ENCODE measurements at places on chromosomes 6 and 20.

DNA sequence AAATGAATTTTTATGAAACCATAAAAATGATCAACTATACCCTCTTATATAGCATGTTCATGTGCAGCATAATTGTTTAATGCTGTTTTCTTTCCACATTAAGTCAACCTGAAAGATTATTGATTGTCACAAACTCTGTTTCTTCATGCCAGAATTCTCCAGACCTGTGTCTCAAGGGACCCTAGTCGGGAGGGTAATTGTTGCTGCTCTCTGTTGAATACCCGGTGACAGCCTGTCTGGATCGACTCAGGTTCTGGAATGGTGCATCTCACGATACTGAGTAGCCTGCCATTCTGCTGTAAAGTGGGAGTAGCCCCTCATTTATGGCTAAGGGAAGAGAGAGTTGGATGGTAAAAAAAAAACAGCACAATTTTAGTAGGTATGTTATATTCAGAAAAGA is 449.9 kb upstream of the SOX4 start:
- no peak for DNase-seq

GRCh38 chr6:20732896-20733295 is 198.6 kb downstream of the CDKAL1 start:
- DNase-seq, result no peak

GRCh38 chr6:137122612-137123011 is 50.8 kb downstream of the IL22RA2 start:
- no peak for DNase-seq

GRCh38 chr6:158531566-158531965 is 28.3 kb upstream of the TMEM181 start:
- DNase-seq, result no peak

DNA sequence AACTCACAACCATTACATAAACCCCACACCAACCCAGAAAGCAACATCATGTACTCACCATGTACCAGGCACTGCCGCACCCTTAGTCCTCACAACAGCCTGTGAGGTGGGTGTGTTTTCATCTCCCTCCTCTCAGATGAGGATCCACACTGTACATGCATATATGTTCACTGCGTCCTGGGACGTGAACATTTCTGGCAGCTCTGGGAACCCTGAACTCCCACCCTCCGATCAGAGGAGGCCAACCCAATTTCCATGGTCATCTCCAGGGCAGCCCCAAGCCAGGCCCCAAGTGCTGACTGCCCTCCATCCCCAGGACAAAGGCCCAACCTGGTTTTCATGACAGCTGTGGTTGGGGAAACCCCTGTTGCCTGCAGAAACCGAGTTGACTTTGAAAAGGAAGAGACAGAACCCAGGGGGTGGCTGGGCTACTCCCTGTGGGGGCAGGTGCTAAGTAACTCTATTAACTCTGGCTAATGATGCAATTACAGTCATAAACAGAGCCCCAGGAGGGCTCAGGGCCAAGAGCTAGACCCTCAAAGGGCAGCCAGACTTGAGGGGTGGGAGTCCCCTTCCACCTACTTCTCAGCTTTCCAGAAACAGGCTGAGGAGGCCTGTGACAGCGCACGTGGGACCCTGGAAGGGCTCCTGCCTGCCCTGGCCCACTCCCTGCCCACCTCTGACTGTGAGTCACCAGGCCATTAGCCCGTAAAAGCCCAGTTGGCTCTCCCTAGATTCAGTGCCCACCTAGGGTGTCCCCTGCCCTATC is 2.6 kb downstream of the TFEB start:
- DNase-seq, result peak; percentile 57

DNA sequence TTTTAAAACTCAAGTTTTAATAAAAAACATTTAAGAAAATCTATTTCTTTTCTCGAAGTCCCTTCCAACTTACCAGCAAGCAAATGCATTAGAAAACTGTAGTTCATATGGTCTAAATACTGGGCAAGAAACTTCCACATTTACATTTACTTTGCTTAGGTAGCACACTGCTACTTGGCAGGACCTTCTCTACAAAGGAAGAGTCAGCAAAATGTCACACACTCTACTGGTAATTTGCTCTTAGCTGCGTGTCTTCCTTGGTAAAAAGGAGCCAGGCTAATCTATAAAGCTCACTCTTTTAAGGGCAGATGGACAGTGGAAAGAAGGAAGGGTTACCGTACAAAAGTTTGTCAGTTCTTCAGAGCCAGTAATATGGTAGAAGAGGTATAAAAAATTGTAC is 45.7 kb downstream of the MAP3K7 start:
- DNase-seq, result no peak

GRCh38 chr6:44133981-44134711 is 6.8 kb downstream of the TMEM63B start:
- DNase-seq, result no peak

GRCh38 chr6:114121913-114122662 is 151.1 kb upstream of the HDAC2 start:
- no peak for DNase-seq

- no peak for DNase-seq
These were observed 74.4 kb downstream of the PRL start for GRCh38 chr6:22222469-22222868.

GRCh38 chr6:150680510-150680909 is 80.8 kb downstream of the PLEKHG1 start:
- DNase-seq, result no peak

DNA sequence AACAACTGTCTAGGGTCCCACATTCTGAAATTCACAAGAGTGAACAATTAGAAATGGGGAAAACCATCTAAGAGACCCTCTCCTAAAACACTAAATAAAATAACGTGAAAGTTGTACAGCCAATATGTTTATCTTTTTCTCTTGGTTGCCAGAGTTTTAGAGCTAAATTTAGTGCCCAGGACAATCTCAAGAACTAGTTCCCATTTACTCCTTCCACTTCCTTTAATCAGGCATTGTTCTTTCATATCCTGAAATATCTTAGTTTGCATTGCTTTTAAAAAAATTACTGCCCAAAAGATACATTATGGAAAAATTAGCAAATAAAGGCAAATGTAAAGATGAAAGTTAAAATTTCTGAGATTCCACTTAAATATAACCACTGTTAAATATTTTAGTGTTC is 33.1 kb upstream of the UBR2 start:
- DNase-seq, result no peak

DNA sequence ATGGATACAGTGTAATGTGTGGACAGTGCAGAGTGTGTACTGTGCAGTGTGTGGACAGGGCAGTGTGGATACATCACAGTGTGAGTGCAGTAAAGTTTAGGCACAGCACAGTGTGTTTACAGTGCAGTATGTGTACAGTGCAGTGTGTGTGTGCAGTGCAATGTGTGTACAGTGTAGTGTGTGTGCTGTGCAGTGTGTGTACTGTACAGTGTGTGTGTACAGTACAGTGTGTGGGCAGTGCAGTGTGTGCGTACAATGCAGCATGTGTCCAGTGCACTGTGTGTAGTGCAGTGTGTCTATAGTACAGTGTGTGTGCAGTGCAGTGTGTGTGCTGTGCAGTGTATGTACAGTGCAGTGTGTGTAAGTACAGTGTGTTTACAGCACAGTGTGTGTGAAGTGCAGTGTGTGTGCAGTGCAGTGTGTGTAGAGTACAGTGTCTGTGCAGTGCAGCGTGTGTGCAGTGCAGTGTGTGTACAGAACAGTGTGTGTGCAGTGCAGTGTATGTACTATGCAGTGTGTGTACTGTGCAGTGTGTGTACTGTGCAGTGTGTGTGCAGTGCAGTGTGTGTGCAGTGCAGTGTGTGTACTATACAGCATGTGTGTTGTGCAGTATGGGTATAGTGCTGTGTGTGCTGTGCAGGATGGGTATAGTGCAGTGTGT is 385.2 kb downstream of the KIF16B start:
- DNase-seq, result no peak

Data from activated CD4-positive, alpha-beta T cell treated with anti-CD3 and anti-CD28 coated beads, Interleukin-2, amount 50 U/mL, for 1 hour (primary cell).